ENCODE measurements at places on chromosomes 12 and 14. TPM values are rescaled to one million over a fixed set of nuclear protein-coding genes. Genes with fewer than 3 reads are reported as not detected.

GPRC5A gene
- total RNA-seq = 18.7 TPM

TRIP11 gene
- 23.0 TPM for total RNA-seq

KRT71 gene
- total RNA-seq = not detected

NRIP2 gene
- total RNA-seq = not detected

CFAP54 gene
- 7.5 TPM for total RNA-seq

CLEC2D gene
- total RNA-seq = 2.9 TPM

SERPINA3 gene
- total RNA-seq = 0.10 TPM

MLEC gene
- total RNA-seq = 78.3 TPM

TMCC3 gene
- 20.5 TPM for total RNA-seq

LRP1-AS gene
- total RNA-seq = not detected

FSCB gene
- not detected for total RNA-seq

FKBP11 gene
- total RNA-seq = 29.7 TPM

PPM1H gene
- total RNA-seq = 7.2 TPM

BCL11B gene
- total RNA-seq = not detected

IKZF4 gene
- total RNA-seq = 1.8 TPM

RNF34 gene
- total RNA-seq = 49.4 TPM

CYP27B1 gene
- total RNA-seq = 1.1 TPM

OAS2 gene
- total RNA-seq = 80.4 TPM

ANO4 gene
- total RNA-seq = 0.05 TPM

SPIC gene
- total RNA-seq = not detected

GNS gene
- total RNA-seq = 353 TPM

CLEC4C gene
- not detected for total RNA-seq

PRH2 gene
- not detected for total RNA-seq

DPY19L2 gene
- total RNA-seq = 3.5 TPM

MAP3K9 gene
- 2.6 TPM for total RNA-seq

TXNDC16 gene
- 4.7 TPM for total RNA-seq

CHFR gene
- 71.8 TPM for total RNA-seq

KMT2D gene
- total RNA-seq = 117 TPM

PLEKHG3 gene
- 13.9 TPM for total RNA-seq

MYBPC1 gene
- total RNA-seq = not detected

STXBP6 gene
- 1.3 TPM for total RNA-seq

ASPG gene
- total RNA-seq = not detected

PTPRB gene
- 147 TPM for total RNA-seq

NR1H4 gene
- total RNA-seq = 0.15 TPM

ARHGDIB gene
- total RNA-seq = 438 TPM

LRRC10 gene
- total RNA-seq = not detected

OVCH1 gene
- not detected for total RNA-seq

ERBB3 gene
- 0.53 TPM for total RNA-seq

C12orf54 gene
- total RNA-seq = not detected

APOF gene
- not detected for total RNA-seq

CD163 gene
- total RNA-seq = not detected

IQSEC3 gene
- total RNA-seq = 0.18 TPM

ANKRD33 gene
- 1.2 TPM for total RNA-seq

CACNA1C gene
- 0.47 TPM for total RNA-seq

CPNE6 gene
- not detected for total RNA-seq

OTX2 gene
- not detected for total RNA-seq

HOXC6 gene
- 0.70 TPM for total RNA-seq

SMCO2 gene
- 0.88 TPM for total RNA-seq

RGS6 gene
- total RNA-seq = not detected

EID3 gene
- 5.8 TPM for total RNA-seq

Data from glomerular endothelial cell (primary cell).